ENCODE measurements at places on chromosomes 2 and 18. TPM values are rescaled to one million over a fixed set of nuclear protein-coding genes. Genes with fewer than 3 reads are reported as not detected.

GRCh38 chr2:226977775-226978190 lies 141.9 kb downstream of the RHBDD1 start:
- DNase-seq = no peak
- H3K27me3 ChIP-seq = no peaks in the 10 kb centered on the region
- no peak overlapping the region for H3K27ac ChIP-seq
- H3K4me3 ChIP-seq = no peak overlapping the region

DNA sequence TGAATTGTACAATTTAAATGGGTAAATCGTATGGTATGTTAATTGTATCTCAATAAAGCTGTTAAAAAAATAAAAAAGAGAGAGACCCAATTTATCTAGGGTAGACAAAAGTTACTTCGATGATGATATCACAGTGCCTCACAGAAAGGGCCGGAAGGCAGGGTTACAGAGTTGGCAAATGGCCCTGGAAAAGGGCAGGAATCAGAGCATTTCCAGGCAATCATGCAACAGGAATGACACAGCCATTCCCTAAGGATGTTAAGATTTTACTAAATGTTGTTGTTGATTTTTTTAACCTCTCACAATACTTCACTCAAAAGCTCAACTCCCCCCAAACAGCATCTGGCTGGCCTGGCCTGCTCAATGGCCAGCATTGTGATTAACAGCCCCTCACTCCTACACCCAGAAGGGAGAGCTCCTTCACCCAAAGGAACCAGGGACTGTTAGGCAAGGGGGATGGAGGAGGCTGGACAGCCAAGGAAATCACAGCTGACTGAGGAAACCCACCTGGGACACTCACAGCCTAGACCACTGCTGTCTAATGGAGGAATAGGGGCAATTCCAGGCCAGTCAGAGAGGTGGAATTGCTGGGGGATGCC lies 7.7 kb upstream of the SP100 start:
- H3K36me3 ChIP-seq = peaks cover 16% of the 10 kb centered on the region
- H3K4me3 ChIP-seq = no peak overlapping the region
- no peaks in the 10 kb centered on the region for H3K27me3 ChIP-seq
- H3K4me1 ChIP-seq = peaks cover 13% of the 10 kb centered on the region
- no peak overlapping the region for H3K27ac ChIP-seq

DNA sequence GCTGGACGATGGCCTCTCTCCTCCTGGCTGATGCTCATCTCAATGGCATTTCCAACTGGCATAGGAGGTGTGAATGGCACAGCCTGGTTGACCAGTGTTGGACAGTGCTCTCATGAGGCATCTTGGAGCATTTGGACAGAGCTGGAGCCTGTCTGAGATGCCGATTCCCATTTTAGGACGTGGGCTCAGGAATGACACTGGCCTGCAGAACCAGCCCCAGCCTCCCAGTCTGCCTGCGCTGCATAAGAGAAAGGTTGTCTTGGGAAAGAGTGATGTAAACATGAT lies 118.2 kb upstream of the COPS8 start:
- peaks cover 33% of the 10 kb centered on the region for H3K4me1 ChIP-seq
- no peak overlapping the region for H3K27ac ChIP-seq
- no peak overlapping the region for H3K4me3 ChIP-seq
- DNase-seq = no peak
- no peaks in the 10 kb centered on the region for H3K36me3 ChIP-seq

KLHL30 gene
- 0.64 TPM for total RNA-seq

GRCh38 chr18:46562674-46563192 lies 94.3 kb downstream of the LOXHD1 start:
- no peak for DNase-seq
- no peaks in the 10 kb centered on the region for H3K4me1 ChIP-seq
- H3K27ac ChIP-seq = no peak overlapping the region
- peaks cover 100% of the 10 kb centered on the region for H3K27me3 ChIP-seq

IL36B gene
- total RNA-seq = not detected

DNA sequence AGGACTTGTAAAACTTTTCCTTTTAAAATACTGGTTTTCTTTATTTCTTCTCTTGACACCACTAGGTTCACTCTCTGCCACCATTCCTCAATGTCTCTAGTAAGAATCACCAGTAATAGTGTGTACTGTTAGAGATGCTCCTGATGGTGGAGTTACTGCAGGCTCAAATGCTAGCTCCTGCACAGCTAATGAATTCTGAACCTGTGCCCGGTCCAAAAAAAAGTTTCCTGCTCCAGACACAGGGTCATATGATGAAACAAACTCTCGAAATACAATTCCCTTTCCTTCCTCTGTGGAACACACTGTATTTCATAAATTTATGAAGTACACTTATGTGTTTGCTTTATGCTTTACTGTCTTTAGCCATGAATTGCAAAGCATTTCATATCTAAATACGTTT lies 19.2 kb downstream of the PMS1 start:
- no peaks in the 10 kb centered on the region for H3K27me3 ChIP-seq
- no peaks in the 10 kb centered on the region for H3K36me3 ChIP-seq
- H3K4me1 ChIP-seq = no peaks in the 10 kb centered on the region
- DNase-seq = no peak

CAPN14 gene
- 0.35 TPM for total RNA-seq

- no peaks in the 10 kb centered on the region for H3K36me3 ChIP-seq
- H3K4me1 ChIP-seq = no peaks in the 10 kb centered on the region
- peaks cover 63% of the 10 kb centered on the region for H3K27me3 ChIP-seq
- no peak overlapping the region for H3K4me3 ChIP-seq
- no peak for DNase-seq
Measured at GRCh38 chr18:63146828-63147409, 172.7 kb downstream of the BCL2 start.

- H3K27me3 ChIP-seq = peaks cover 27% of the 10 kb centered on the region
- DNase-seq = peak; percentile 54
- H3K27ac ChIP-seq = peak overlapping the region; percentile 85
- peaks cover 8% of the 10 kb centered on the region for H3K4me1 ChIP-seq
- peak overlapping the region; percentile 97 for H3K4me3 ChIP-seq
Measured at GRCh38 chr2:149329068-149329467, 1.3 kb upstream of the LYPD6 start.

- peaks cover 11% of the 10 kb centered on the region for H3K4me1 ChIP-seq
- DNase-seq = no peak
- peaks cover 6% of the 10 kb centered on the region for H3K36me3 ChIP-seq
- no peak overlapping the region for H3K4me3 ChIP-seq
Measured at GRCh38 chr18:76530391-76530790, 35.3 kb upstream of the ZNF516 start.

DNA sequence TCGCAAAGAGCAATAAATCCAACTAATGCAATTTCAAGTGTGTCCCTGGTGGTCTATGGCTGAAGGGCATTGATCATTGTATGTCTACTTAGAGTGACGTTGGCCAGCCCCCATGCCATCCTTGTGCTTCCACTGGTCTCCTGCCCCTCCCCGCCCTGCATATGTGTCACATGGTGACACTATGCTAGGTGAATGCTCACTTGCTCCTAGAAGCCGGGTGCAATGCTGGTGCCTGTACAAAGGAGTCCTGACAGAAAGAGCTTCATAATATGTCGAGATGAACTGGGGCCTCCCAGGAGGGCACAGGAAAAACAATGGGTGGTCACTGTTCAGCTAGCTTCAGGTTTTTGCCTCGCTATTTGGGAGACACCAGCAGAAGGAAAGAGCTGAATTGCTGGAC lies 5.9 kb upstream of the TRABD2A start:
- peaks cover 1% of the 10 kb centered on the region for H3K27me3 ChIP-seq
- peaks cover 3% of the 10 kb centered on the region for H3K36me3 ChIP-seq
- H3K27ac ChIP-seq = no peak overlapping the region
- no peak for DNase-seq
- H3K4me1 ChIP-seq = peaks cover 22% of the 10 kb centered on the region

DNA sequence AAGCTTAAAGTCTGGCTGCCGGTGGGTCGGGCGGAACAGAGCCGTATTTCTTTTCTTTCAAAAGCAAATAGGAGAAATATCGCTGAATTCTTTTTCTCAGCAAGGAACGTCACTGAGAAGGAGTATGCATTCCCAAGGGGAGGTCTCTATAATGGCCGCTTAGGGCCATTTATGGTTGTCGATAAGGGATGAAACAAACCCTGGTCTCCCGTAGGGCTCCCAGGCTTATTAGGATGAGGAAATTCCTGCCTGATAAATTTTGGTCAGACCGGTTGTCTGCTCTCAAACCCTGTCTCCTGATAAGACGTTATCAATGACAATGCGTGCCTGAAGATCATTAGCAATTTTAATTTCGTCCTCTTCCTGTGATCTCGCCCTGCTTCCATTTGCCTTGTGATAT lies 227.7 kb upstream of the ZEB2 start:
- no peaks in the 10 kb centered on the region for H3K36me3 ChIP-seq
- H3K27ac ChIP-seq = no peak overlapping the region
- no peak overlapping the region for H3K4me3 ChIP-seq
- H3K4me1 ChIP-seq = no peaks in the 10 kb centered on the region
- H3K27me3 ChIP-seq = no peaks in the 10 kb centered on the region
- DNase-seq = no peak

DNA sequence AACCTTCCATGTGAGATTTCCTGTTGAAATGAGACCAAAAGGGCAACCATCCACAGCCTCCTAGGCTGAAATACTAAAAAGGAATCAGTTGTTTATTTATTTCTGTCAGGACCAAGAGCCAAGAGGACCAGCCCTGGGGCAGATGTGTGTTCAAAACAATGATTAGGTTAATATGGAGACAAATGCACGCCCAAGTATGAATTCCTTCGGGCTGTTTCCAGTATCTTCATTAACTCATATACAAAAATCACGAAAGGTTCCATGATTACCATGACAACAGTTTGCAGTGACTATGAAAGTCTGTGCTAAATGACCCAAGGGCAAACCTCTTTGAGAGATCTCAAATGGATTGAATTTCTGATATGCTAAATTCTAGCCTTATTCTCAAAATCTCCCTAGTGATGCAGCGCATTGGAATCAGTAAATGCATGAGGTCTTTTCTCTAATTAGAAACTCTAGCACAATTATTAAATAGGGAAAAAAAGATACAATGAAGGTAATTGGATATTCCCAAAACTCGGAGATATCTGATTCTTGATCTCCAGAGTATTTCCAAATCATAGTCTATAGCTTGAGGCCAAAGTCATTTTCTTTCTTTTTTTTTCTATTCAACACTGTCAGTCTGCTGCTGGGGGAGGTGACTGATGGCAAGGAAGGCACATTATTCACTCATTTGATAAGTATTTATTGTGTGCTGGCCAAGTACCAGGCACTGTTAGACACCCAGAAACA lies 35.6 kb downstream of the VIT start:
- no peaks in the 10 kb centered on the region for H3K36me3 ChIP-seq
- H3K4me1 ChIP-seq = no peaks in the 10 kb centered on the region
- H3K27me3 ChIP-seq = peaks cover 24% of the 10 kb centered on the region
- no peak overlapping the region for H3K4me3 ChIP-seq
- no peak overlapping the region for H3K27ac ChIP-seq

DNA sequence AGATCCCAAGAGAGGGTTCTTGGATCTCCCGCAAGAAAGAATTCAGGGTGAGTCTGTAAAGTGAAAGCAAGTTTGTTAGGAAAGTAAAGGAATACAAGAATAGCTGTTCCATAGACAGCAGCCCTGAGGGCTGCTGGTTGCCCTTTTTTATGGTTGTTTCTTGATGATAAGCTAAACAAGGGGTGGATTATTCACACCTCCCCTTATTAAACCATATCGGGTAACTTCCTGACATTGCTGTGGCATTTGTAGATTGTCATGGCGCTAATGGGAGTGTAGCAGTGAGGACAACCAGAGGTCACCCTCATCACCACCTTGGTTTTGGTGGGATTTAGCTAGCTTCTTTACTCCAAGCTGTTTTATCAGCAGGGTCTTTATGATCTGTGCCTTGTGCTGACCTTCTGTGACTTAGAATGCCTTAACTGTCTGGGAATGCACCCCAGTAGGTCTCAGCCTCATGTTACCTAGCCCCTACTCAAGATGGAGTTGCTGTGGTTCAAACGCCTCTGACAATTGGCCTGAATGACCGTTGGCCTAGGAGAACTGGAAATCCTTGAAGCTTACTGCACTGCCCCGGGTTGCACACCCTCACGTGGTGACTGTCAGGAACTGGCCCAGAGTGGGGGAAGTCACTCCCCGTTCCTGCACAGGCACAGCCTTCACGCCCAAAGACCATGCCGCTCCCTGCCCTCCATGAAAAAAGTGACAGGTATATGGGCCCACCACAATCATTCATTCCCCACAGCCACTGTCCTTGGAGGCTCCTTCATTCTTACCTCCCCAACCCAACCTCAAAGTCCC lies 136.9 kb downstream of the SEPTIN10 start:
- no peaks in the 10 kb centered on the region for H3K4me1 ChIP-seq
- peaks cover 94% of the 10 kb centered on the region for H3K27me3 ChIP-seq
- no peaks in the 10 kb centered on the region for H3K36me3 ChIP-seq
- DNase-seq = no peak
- H3K4me3 ChIP-seq = no peak overlapping the region
- H3K27ac ChIP-seq = no peak overlapping the region

DNA sequence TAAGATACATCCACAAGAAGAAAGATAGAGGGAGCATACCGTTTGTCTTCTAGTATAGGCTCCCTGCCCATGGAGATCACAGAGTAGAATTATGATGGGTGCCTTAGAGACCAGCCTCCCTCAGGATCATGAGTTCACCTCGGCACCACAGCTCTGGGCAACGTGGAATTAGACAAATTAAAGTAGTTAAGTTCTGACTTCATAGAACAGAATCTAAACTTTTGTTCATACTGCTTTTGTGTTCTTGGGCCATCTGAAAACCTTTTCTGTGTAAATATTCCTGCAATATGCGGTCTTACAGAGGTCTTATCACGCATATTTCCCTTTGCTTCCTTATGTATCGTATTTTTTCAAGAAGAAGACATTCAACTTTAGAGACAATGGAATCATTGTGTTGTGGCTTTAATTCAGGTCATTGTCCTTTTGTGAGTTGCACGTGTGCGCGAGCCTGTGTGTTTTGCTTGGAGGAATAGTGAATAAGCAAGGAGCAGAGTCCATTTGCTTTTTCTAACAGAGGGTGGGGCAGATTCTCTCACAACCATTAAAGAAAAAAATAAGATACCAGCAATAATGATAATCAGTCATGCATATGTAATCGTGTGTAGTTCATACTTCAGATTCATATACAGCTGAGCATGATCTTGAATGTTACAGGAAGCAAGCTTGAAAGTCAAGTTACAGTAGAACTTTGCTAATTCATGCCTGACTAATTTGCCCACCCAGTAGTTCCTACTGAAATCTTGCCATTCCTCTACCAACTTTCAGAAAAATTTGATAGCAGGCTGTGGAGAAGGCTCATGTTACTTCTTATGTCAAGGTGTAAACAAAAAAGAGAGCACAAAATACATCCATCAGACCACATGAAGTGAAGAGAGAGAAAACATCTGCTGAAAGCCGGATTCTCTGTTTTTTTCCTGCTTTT lies 243.6 kb downstream of the NEDD4L start:
- peak; percentile 42 for DNase-seq
- peak overlapping the region; percentile 37 for H3K4me3 ChIP-seq
- peak overlapping the region; percentile 69 for H3K27ac ChIP-seq

DNA sequence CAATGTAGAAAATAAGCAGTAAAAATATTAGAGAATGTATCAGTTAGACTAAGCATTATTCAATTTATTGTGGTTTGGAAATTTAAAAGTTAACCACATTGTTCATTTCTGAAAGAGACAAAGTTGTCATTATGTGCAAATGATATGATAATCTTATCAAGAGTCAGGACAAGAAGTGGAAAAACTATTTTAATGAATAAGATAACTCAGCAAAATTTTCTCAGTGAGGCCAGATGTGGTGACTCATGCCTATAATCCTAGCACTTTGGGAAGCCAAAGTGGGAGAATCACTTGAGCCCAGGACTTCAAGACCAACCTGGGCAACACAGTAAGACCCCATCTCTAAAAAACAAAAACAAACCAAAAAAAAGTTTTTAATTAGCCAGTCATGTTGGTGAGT lies 39.5 kb upstream of the CERS6 start:
- H3K4me1 ChIP-seq = no peaks in the 10 kb centered on the region
- DNase-seq = no peak
- no peak overlapping the region for H3K4me3 ChIP-seq
- no peaks in the 10 kb centered on the region for H3K27me3 ChIP-seq
- no peaks in the 10 kb centered on the region for H3K36me3 ChIP-seq
